NCI-H1694 treated with DMSO at 0.1 percent for 48 hours (cell line): ENCODE measurements at places on chromosomes 4 and X.
A peak's percentile ranks its signal among the peaks of the same experiment; 100 is the strongest.

DNA sequence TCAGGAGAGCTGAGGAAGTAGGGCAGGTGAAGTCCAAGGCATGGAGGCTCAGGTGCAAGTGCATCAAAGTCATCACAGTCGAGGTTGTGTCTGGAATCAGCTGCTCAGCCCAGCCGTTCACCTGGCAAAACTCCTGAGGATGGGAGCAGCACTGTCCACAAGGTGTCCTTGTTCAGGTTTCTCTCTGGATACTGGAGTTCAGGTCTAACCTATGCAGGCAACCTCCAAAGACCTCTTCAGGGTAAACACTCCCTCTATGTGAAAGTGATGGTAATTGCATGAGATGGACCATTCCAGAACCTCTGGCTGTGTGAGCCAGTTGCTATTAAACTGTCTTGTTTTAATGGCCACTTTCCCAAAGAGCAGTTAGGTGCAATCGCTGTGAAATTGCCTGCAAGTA, 120.2 kb upstream of the PSAPL1 start:
- no peak for DNase-seq

- DNase-seq = no peak
Measured at GRCh38 chrX:119411959-119412358, 12.8 kb downstream of the SLC25A43 start.

DNA sequence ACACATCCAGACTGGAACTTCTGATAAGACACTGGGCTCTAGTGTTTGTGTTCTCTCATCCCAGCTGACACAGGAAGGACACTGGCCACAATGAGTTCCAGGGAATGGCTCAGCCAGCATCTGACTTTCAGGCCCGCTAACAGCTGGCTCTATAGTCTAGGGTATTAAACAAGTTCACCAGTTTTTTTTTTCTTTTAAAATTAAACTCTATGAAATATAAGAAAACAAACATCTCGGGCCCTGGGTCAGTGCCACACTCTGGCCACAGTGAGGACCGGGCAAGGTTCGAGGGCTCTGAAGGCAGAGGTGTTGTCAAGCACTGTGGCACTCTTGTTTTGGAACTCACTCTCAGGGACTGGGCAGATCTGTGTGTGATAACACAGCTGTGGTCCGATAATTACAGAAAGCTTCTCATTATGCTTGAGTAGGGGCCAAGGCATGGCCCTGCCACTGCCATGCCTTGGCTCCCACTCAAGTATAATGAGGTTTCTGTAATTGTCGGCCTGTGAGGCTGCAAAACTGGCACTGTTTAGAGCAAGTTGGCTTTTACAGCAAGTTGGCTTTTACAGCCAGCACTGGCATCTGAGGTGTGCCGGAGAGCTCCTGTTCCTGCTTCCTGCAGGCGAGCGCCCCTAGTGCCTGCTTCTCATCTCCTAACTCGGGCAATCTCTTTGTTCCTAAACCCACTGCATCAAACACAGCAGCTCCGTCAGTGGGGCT, 62.8 kb downstream of the PPP1R2C start:
- peak; percentile 51 for DNase-seq

DNA sequence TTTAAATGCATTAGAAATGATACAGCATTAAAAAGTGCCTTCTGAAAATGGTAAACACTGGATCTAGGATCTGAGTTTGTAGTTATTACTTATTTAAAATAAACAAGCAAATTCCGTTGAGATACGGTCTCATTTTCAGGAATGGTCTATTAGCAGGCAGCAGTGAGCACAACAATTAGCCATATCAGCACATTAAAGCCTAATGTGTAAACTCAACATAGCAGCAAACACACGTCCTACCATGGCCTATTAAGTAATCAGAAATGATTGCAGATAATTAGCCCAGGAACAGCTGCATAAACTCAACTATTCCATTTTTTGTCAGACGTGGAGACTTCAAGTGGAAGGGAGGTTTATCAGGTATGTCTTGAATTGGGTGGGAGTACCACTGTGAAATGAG, 61.8 kb downstream of the NEIL3 start:
- DNase-seq = no peak

DNA sequence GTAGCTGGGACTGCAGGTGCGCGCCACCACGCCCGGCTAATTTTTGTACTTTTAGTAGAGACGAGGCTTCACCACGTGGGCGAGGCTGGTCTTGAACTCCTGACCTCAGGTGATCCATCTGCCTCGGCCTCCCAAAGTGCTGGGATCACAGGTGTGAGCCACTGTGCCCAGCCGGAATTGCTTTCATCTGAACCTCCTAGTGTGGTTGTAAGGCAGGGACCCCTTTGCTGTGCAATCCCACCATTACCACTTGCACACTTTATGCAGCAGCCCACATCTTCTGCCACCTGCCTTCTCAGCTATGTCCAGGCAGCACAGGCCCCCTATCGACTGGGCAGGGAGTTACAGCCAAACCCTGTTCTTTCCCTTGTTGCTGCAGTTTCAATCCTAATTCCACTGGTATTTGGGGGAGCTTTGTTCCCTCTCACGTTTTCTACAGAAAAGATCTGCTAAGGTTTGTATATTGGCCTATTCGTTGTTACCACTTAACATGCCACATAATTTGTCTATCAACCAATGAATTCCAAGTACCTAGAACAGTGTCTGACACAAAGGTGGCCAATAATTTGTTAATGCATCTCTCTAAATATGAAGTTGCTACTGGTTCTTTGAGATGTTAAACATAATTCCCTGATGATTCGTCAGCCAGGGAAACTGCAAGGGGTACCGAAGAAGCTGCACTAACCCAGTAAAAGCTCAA, 6.5 kb downstream of the RPL39 start:
- DNase-seq = peak; percentile 27

DNA sequence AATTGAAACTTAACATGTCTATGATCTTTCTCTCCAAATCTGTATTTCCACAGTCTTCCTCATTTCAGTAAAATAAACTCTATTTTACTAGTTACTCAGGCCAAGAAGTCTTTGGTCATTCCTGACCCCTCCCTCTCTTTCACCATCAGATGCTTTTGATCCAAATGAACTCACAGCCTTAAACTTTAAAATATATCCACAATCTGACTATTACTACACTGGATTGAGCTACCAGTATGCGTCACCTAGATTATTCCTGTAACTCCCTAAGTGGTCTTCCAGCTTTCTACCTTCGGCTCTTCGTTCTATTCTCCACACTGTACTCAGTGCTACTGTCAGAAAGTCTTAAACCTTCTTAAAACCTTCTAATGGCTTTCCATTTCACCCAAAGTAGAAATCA, 195.1 kb downstream of the FBXW7 start:
- no peak for DNase-seq

DNA sequence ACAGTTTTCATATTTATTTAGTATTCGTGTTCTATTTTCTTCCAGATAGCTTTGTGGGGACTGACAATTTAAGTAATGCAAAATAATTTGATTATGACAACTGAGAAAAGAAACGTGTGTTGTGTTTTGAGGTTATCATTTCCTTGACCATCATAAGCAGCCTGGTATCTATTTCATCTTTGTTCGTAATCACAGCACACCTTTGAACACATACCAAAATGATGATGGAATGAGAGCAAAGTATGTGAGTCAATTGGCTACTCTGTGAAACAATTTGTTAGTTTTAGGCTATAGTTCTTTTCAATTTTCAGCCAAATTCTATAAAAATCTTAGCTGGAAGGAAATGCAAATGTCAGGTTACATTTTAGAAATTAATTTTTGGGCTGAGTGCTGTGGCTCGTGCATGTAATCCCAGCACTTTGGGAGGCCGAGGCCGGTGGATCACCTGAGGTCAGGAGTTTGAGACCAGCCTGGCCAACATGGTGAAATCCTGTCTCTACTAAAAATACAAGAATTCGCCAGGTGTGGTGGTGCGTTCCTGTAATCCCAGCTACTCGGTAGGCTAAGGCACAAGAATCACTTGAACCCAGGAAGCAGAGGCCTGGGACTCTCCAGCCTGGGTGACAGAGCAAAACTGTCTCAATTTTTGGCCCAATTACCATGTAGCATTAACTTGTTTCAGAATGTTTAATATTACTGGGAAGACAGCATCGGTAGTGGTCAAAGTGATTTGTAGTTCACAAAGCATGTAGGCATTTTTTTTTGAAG, 1.1 kb upstream of the DUSP21 start:
- no peak for DNase-seq

DNA sequence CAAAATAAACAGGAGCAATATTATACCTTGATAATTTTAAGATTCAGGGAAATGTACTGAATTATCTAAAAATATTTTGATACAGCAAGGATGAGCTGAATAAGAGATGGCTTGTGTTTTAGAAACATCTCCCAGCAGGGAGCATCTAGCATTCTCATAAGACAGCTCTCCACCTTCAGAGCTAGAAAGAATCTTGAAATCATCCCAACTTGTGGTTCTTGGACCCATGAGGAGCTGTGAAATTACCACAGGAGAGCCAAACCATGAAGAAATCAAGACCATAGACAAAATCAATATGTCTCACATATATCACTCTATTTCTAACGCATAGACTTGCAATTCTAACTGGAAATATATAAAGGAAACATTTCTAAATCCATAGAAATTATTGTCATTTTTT, 210.6 kb upstream of the DKK2 start:
- no peak for DNase-seq

GRCh38 chrX:40145923-40146261, 48.1 kb upstream of the BCOR start:
- no peak for DNase-seq

DNA sequence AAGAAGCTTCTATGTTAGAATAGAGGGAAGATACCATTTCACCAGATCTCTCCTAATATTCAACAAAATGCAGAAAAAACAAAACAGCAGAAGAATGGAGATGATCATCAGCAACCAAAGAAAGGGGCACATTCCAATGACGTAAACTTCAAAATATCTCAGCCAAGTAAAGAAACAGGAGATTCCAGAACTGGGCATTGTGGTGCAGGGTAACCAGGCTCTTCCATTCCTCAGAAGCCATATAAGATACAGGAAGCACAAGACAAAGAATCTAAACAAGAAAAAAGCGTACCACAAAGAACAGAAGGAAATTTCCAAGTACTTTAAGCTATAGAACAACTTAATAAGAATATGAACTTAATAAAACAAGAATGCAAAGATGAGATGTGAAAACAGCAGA, 6.9 kb upstream of the ARMCX4 start:
- DNase-seq = no peak

DNA sequence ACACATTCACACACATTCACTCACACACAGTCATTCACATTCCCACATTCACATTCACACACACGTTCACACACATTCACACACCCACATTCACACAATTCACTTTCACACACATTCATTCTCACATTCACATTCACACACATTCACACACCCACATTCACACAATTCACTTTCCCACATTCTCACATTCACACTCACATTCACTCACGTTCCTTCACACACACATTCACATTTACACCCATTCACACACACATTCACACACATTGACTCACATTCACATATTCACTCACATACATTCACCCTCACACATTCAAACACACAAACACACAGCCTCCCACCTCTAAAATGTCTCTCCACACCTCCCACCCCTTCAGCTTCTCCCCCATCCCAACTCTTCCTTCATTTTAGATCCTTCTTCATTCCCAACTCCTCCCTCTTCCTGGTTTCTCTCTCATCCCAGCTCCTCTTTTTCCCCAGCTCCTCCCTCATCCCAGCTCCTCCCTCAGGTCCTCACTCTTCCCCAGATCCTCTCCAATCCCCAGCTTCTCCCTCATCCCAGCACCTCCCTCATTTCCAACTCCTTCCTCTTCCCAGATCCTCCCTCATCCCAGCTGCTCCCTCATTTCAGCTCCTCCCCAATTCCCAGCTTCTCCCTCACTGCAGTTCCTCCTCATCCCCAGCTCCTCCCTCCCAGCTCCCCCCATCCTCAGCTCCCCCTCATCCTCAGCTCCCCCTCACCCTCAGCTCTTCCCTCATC, 111.0 kb downstream of the FAM53A start:
- no peak for DNase-seq

GRCh38 chr4:184253072-184253420, 35.4 kb upstream of the ENPP6 start:
- no peak for DNase-seq

DNA sequence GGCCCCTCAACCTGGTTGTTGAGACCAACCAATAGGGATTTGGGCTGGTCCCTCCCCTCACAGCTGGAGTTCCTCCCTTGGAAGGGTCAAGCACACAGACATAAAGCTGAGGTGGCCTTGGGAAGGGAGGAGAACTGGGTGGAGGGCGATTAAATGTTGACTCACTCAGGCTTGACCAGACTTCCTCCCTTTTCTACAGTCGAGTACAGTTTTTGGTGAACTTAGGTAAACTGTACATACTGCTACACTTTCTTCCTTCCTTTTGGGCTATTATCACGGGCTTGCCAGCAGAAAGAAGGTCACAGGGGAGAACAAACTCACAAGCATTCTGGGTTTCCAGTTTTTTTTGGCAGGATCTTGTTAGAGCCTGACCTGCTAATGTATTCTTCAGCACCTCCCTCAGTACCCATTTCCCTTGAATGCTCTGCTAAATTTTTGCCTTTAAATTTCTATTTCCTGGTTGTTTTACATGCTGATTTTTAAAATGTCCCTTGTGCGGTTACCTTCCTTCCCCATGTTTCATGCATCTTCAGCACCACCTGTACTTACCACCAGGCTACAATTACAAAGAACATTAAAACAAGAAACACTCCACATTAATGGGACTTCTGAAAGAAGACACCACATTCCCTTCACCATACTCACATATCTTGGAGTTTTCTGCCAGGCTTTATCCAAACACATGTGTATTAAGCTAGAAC, 135.2 kb upstream of the RASGEF1B start:
- no peak for DNase-seq

DNA sequence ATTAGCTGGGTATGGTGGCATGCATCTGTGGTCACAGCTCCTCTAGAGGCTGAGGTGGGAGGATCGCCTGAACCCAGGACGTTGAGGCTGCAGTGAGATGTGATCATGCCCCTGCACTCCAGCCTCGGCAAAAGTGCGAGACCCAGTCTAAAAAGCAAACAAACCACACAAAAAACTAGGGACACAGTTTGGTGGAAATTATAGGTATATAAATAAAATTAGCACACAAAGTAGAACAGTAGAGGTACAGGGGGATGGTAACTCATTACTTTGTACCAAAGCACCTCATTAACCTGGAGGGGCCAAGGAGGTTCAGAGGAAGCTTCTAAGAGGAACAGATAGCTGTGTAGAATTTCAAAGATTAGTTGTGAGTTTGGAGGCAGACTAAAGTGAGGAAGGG, 5.1 kb downstream of the VBP1 start:
- no peak for DNase-seq

GRCh38 chr4:35228313-35228712, 1016.0 kb downstream of the ARAP2 start:
- no peak for DNase-seq

DNA sequence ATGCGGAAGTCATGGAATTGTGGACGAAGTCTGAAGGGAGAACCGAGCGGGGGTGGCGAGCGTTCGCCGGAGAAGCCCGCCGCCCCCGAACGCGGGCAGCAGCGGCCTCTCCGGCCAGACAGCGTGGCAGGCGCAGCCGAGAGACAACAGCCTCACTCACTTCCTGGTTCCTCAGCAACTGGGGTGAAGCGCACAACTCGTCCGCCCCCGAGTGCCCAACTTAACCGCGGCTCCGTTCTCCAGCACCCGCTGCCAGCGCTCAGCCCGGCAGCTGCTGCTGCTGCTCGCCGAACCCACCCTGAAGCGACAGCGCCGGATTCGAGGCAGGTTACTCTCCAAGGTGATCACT, 68.0 kb downstream of the NOCT start:
- DNase-seq = peak; percentile 61
